GM12878 (cell line): ENCODE measurements at places on chromosomes 2 and 18.
A peak's percentile ranks its signal among the peaks of the same experiment; 100 is the strongest.

- DNase-seq, result no peak
Observed at GRCh38 chr2:29616569-29616968, 304.8 kb downstream of the ALK start.

GRCh38 chr2:58532641-58533040, 291.5 kb upstream of the FANCL start:
- no peak for DNase-seq

GRCh38 chr2:30113617-30114293, 33.1 kb upstream of the YPEL5 start:
- no peak for DNase-seq

DNA sequence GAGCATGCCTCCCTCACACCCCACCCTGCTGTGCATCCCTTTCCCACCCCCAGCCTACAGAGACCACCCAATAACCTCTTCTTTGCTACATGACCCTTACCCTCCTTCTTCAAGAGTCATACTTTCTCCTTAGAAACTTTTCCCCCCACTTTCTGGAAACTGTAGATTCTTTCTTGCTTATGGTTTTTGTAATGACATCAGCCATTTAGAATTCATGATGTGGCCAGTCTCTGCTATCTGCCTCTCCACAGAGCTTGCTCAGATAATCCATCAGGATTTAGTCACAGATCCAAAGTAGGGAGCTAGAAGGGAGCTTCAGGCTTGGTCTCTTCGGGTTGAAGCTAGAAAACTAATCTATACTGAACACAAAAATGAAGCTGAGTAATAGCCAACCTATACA, 36.5 kb downstream of the GALM start:
- DNase-seq, result no peak

- DNase-seq, result no peak
Observed at GRCh38 chr18:12021077-12021476, 39.8 kb downstream of the IMPA2 start.

DNA sequence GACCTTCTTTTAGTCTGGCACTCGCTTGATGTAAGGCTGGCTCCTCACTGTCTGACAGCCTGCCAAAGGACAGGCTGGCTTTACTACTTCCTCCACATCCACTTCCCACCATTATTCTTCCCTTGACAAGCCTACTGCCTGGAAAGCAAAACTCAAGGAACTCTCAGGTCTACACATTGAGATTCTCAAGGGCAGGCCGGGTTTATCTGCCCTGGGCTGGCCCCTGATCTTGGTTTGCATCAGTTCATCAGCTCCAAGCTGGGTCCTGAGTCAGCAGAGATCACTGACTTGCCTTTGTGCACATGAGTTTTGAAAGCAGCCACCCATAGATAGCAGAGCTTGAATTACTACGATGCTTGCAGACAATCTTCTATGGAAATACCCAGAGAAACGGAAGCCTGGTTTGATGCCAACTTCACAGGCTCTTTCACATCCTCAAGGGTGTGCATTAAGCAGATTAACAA, 53.9 kb downstream of the KCTD18 start:
- DNase-seq, result peak; percentile 81

GRCh38 chr2:226031647-226032501, 632.4 kb downstream of the NYAP2 start:
- no peak for DNase-seq

DNA sequence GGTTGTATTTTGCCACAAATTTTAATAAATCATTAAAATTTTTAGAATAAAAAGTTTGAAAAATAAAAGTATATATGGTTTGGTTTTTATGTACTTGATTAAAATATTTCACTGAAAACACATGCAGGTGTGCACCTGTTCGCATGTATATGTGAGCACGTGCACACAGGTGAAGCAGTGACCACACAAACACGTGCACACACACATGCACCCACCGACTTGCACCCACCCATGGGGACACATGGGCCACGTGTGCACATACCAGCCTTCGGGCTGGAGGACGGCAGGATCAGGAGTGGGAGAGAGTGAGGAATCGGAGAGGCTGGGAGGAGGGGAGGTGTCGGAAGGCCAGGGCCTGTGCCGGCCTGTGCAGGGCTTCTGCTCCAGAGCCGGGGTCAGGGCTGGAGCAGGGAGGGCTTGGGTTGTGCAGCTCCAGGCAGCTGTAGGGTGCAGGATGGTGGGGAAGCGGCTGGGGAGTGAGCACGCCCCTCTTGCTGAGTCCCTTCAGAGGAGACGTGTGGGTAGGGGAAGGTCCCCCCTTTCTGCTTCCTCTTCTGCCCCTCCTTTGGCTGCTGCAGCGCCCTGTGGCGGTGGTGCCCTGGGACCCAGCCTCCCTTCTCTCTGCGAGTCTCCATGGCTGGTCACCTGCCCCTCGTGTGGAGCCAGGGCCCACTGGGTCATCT, 106.9 kb upstream of the HDAC4 start:
- DNase-seq, result no peak

DNA sequence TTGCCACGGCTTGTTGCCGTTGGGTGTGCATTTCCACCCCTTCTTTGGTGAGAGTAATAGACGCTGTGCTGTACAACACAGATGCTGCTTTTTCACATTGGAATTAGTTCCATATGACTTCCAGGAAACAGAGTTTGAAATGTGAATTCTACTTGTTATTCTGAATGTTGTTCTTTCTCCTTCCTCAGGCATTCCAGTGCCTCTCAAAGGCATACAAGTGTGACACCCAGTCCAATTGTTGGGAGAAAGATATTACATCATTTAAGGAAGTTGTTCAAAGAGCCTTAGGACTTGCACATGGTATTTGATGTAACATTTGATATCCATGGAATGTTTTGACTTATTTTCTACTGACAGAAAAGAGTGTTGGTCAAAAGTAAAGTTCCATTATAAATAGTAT, 134.4 kb upstream of the LTBP1 start:
- DNase-seq, result no peak

DNA sequence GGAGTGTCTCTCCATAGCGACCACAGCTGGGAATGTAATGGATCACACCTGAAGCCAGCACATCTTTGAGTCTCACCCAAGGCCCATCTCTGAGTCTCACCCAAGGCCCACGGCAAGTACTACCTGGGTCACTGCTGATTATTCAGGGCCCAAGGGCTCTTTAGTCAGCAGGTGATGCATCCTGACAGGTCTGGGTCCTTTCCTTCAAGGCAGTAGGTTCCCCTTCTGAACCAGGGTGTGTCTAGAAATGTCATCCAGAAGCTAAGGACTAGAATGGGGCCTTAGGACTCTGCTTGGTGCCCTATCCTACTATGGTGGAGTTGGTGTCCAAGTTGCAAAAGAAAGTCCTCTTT, 248.1 kb downstream of the ZNF385B start:
- no peak for DNase-seq

- DNase-seq, result no peak
Observed at GRCh38 chr2:173099271-173099670, 23.6 kb downstream of the MAP3K20 start.

- DNase-seq, result no peak
Observed at GRCh38 chr18:63373161-63373560, 6.2 kb upstream of the KDSR start.

GRCh38 chr2:149924549-149925213, 337.1 kb upstream of the MMADHC start:
- DNase-seq, result no peak

DNA sequence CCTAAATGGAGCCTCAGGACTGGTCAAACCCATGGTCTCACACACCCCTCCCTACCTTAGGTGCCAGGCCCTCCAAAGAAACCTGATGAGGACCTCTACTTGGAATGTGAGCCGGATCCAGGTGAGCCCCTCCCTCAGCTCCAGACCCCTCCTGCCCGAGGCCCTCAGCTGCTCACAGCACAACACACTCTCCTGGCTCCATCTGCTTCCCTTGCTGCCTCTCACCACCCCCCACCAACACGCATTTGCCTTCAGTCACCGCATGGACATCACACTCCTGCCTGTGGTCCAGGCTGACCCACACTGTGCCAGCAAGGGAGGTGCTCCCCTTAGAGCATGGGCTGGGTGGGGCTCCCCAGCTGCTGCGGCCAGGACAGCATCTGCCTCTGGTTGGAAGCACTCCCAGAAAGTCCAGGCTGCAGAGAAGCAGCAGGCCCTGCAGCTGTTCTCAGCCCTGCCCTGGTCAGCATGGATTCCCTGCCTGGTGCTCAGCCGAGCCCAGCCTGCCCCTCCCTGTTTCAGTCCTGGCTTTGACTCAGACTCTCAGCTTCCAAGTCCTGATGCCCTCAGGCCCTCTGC, 15.1 kb downstream of the SH2D6 start:
- DNase-seq, result no peak

- no peak for DNase-seq
Observed at GRCh38 chr2:109282360-109282759, 153.4 kb downstream of the SH3RF3 start.
